ENCODE measurements at places on chromosomes 11 and 22. TPM values are rescaled to one million over a fixed set of nuclear protein-coding genes. Genes with fewer than 3 reads are reported as not detected.

- peaks cover 19% of the 10 kb centered on the region for H3K27me3 ChIP-seq
- no peak overlapping the region for H3K27ac ChIP-seq
- DNase-seq, result no peak
- no peaks in the 10 kb centered on the region for H3K36me3 ChIP-seq
Observed at GRCh38 chr11:45267652-45268299, 18.4 kb downstream of the SYT13 start.

DNA sequence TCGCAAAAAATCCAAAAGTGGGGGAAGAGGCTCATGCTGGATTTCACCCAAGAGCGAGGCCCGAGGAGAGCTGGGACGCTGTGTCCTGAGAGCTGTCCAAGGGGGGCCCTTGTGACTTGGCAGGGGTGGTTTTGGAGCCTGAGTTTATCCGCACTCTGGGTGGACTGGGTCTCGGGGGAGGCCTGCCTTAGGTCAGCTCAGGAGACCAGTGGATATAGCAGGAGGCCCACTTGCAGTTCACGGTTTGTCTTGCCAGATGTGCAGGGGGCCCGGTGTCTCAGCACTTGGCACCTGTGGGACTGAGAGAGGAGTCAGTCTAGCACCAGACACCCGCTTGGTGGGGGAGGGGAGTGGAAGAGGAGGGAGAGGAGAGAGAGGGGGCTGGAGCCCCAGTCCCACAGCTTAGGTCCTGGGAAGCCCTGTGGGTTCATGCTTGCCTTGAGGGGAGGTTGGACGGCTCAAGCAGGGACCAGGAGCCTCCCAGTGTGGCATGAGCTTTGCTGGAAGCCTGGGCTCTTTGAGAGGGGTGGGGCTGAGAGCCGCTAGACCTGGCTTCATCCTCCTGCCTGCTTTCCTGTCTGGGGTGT, 33.4 kb downstream of the PARVB start:
- no peak overlapping the region for H3K27ac ChIP-seq
- peaks cover 5% of the 10 kb centered on the region for H3K36me3 ChIP-seq
- no peak for DNase-seq
- no peaks in the 10 kb centered on the region for H3K27me3 ChIP-seq
- H3K4me1 ChIP-seq, result no peaks in the 10 kb centered on the region
- H3K4me3 ChIP-seq, result no peak overlapping the region

- H3K4me1 ChIP-seq, result peaks cover 3% of the 10 kb centered on the region
- H3K4me3 ChIP-seq, result no peak overlapping the region
- DNase-seq, result no peak
- H3K27ac ChIP-seq, result no peak overlapping the region
Observed at GRCh38 chr11:2446590-2447252, 1.9 kb downstream of the KCNQ1 start.

GRCh38 chr11:133896028-133896427, 50.7 kb upstream of the SPATA19 start:
- H3K4me1 ChIP-seq, result peaks cover 40% of the 10 kb centered on the region
- H3K4me3 ChIP-seq, result no peak overlapping the region
- peaks cover 17% of the 10 kb centered on the region for H3K36me3 ChIP-seq
- H3K27me3 ChIP-seq, result no peaks in the 10 kb centered on the region

- H3K4me3 ChIP-seq, result peak overlapping the region; percentile 88
- DNase-seq, result no peak
- H3K27ac ChIP-seq, result peak overlapping the region; percentile 82
- H3K36me3 ChIP-seq, result peaks cover 12% of the 10 kb centered on the region
- H3K27me3 ChIP-seq, result peaks cover 9% of the 10 kb centered on the region
Observed at GRCh38 chr11:107457205-107457557, 444 bp downstream of the CWF19L2 start.

GRCh38 chr11:80118073-80118472, 677.2 kb upstream of the TENM4 start:
- no peak overlapping the region for H3K27ac ChIP-seq
- H3K36me3 ChIP-seq, result no peaks in the 10 kb centered on the region
- H3K4me3 ChIP-seq, result no peak overlapping the region

DNA sequence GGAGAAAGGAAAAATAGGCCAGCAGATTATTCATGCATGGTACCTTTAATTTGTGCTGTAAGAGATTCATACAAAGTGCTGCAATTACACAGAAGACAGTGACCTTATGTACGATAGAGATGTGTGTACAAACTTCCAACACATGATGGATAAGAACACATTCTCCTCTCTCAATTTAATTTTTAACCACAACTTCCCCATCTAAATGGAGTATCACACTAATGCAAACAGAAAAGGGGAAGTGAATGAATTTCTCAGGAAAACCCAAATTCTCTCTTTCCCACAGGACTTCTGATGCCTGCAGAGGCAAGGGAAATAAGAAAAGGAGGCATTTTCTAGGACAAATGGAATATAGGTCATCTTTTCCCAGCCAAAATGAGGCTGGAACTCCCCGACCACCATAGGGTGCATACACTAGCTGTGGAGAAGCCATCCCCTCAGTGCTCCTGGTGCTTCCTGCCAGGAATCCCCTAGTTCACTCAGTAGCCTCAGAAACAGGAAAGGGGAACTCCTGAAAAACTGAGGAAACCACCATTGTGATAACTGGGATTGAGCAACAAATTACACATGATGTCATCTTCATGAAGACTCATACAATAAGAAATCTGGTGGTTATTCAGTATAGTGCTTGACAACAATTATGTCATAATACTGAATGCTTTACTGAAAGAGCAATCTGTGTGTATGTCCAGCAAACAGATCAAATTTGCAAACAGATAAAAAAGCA, 22.4 kb downstream of the MMP10 start:
- no peak overlapping the region for H3K4me3 ChIP-seq
- no peak for DNase-seq
- no peaks in the 10 kb centered on the region for H3K27me3 ChIP-seq
- peaks cover 18% of the 10 kb centered on the region for H3K4me1 ChIP-seq

GRCh38 chr22:50267591-50268390, 2.4 kb downstream of the MAPK11 start:
- H3K4me3 ChIP-seq, result peak overlapping the region; percentile 50
- peaks cover 53% of the 10 kb centered on the region for H3K27me3 ChIP-seq
- H3K4me1 ChIP-seq, result no peaks in the 10 kb centered on the region
- H3K36me3 ChIP-seq, result no peaks in the 10 kb centered on the region
- peak; percentile 74 for DNase-seq
- no peak overlapping the region for H3K27ac ChIP-seq

GRCh38 chr22:17471886-17472535, 91.3 kb upstream of the SLC25A18 start:
- H3K36me3 ChIP-seq, result peaks cover 3% of the 10 kb centered on the region
- H3K27me3 ChIP-seq, result no peaks in the 10 kb centered on the region
- H3K27ac ChIP-seq, result peak overlapping the region; percentile 30
- peaks cover 88% of the 10 kb centered on the region for H3K4me1 ChIP-seq
- H3K4me3 ChIP-seq, result no peak overlapping the region
- no peak for DNase-seq

GRCh38 chr11:64934682-64935358, 873 bp downstream of the GPHA2 start:
- H3K27me3 ChIP-seq, result no peaks in the 10 kb centered on the region
- peaks cover 3% of the 10 kb centered on the region for H3K36me3 ChIP-seq
- no peak for DNase-seq

DNA sequence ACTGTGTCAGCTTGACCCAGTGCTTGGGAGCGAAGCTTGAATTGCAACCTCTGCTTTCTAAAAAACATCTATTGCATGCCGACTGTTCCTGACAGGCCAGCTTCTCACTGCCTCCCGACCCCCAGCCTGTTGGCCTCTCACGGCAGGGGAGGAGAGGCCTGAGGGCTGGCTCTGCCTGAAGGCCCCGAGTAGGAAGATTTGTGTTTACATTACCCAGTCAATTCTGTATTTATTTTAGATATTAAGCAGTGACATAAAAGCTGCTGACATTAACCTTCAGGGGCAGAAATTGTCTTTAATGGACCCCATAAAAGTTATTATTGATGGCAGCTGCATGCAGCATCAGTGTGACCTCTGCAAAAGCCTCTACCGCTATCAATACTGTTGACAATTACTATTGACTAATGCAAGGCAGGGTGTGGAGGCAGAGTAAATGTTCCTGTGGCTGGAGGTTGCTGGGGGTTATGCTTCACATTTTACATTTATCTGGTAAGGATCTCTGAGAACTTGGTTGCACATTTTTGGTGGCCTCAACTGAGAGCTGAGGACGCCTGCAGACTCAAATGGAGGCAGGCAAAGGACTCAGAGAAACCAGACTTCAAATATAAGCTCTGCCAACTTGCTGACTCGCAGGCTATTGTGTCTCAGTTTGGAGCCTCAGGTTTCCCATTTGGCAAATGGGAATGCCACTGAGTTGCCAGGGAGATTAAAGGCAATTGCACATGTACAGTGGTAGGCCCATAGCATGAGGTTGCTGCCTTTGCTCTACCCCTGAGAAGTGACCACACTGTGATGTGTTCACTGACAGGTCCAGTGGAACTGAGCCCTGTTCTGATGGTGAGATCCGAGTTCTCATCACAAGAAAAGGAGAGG, 380.5 kb downstream of the TENM4 start:
- H3K4me3 ChIP-seq, result no peak overlapping the region
- H3K36me3 ChIP-seq, result no peaks in the 10 kb centered on the region
- H3K27ac ChIP-seq, result no peak overlapping the region

The POU2AF3 gene
- total RNA-seq, result 2.7 TPM

The CCDC116 gene
- 0.27 TPM for total RNA-seq

The TYR gene
- not detected for total RNA-seq

The MRPL40 gene
- total RNA-seq, result 15.7 TPM

The ARCN1 gene
- total RNA-seq, result 141 TPM

The NCR3LG1 gene
- 2.5 TPM for total RNA-seq

The TTC9C gene
- 39.8 TPM for total RNA-seq

The CARD18 gene
- not detected for total RNA-seq

The ACR gene
- total RNA-seq, result 0.55 TPM
